ENCODE measurements at places on chromosomes 4 and X.

- ATAC-seq, result no peak
These were observed 17.0 kb downstream of the PAQR3 start for GRCh38 chr4:78922207-78922606.

- ATAC-seq, result no peak
These were observed 11.1 kb upstream of the FAM9C start for GRCh38 chrX:13055486-13055885.

DNA sequence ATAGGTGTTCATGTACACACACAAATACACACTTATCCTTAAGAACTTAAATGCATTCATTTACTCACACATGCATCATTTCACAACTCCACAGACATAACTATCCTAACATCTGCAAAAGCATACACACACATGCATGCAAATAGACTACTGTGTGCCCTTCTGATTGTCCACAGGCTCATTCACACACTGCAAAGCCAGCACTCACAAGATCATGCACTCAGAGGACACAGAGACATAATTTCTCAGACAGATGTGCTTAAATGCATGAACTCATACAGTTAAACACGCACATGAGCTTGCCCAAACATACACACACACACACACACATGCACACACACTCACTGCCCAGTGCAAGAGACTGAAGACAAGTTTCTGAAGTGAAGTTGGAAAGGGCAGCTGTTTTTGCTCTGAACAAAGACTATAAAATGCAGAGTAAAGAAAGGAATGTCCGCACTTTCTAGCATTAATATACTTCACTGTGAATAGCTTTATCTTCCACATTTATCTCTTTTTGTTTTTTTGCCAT is 1018.0 kb upstream of the HS3ST1 start:
- ATAC-seq, result no peak

GRCh38 chr4:125958519-125958918 is 643.8 kb downstream of the FAT4 start:
- no peak for ATAC-seq

DNA sequence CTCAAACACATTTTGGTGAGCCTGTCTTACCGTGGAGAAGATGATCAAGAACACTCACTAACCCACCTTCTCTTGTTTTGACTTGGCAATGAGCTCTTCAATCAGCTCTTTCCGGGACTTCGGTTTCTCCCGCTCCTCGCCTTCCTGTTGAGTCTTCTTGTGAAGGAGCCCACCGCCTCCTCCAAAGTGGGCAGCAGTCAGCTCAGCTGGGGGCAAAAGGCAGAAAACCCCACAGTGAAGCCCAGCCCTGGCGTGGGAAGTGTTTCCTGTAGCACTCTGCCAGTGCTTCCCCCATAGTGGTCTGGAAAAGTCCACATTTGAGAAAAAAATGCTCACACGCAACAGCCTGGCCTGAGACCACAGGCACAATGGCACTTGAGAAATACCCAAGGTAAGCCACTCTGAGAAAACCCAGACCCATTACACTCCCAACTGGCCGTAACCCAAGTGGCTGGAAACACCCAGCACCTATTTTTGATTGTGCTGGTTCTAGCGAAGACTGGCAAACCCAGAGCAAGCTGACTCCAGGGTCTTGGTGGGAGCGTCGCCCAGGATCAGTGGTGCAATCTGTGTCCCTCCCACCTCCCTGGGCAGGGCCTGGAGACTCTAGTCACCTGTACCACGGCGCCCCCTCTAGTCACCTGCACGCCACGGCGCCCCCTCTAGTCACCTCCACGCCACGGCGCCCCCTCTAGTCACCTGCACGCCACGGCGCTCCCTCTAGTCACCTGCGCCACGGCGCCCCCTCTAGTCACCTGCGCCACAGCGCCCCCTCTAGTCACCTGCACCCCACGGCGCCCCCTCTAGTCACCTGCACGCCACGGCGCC is 8.6 kb downstream of the NOP14 start:
- ATAC-seq, result no peak

GRCh38 chr4:115945026-115945425 is 831.6 kb upstream of the NDST4 start:
- no peak for ATAC-seq

GRCh38 chr4:153637201-153637600 is 46.9 kb upstream of the TLR2 start:
- ATAC-seq, result no peak

DNA sequence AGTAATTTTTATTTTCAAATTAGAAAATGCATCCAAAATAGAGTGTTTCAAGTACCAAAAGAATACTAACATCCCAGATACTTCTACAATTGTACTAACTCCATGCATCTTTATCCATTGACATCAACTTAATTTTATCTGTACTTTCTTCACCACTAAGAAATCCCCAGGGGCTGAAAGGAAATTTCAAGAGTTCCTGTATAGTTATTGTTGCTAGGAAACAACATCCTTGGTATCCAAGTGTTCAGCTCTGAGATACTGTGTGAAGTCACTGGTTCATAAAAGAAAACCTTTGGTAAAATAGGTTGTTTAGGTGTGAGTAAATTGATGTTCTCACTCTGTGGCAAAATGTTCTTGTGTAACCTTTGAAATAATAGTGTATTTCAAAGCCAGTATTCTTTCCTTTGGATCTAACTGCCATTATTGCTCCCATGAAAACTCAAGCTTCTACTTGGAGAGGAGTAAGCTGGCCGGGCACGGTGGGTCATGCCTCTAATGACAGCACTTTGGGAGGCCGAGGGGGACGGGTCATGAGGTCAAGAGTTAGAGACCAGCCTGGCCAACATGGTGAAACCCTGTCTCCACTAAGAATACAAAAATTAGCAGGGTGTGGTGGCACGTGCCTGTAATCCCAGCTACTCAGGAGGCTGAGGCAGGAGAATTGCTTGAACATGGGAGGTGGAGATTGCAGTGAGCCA is 72.9 kb downstream of the COMMD8 start:
- no peak for ATAC-seq

GRCh38 chr4:69823481-69824186 is 36.3 kb downstream of the SULT1E1 start:
- ATAC-seq, result peak; percentile 36

- no peak for ATAC-seq
These were observed 128.2 kb downstream of the CBR4 start for GRCh38 chr4:168881781-168882420.

DNA sequence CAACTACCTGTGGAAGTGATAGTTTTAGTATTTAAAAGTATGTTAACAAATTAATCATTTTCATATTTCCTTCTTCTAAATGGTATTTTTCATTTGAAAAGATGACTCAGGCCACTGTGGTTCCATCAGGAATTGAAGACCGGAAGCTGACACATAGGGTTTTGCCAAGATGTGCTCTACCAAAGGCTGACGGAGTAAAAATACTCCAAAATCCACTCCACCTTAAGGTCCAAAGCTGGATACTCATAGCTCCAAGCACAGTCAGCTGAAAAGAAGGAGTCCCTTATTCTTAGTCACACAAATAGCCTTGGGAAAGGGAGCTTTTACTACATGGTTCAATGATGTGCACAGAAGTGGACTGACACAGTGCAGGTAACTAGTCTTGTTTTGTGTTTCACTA is 472.0 kb downstream of the ARAP2 start:
- ATAC-seq, result no peak

Data from gastroesophageal sphincter (tissue), 4 donors.